ENCODE measurements at places on chromosomes 1 and 21. TPM values are rescaled to one million over a fixed set of nuclear protein-coding genes. Genes with fewer than 3 reads are reported as not detected.

Gene SLC37A1
- total RNA-seq: 11.5 TPM

Gene FAM167B
- 1.9 TPM for total RNA-seq

Gene THEM5
- total RNA-seq: not detected

Gene ATP1B1
- 7.7 TPM for total RNA-seq

Gene PKP1
- total RNA-seq: under 0.01 TPM

Gene EXO5
- total RNA-seq: 7.6 TPM

Gene TRIM58
- 0.25 TPM for total RNA-seq

Gene FNBP1L
- 37.0 TPM for total RNA-seq

Gene BRDT
- total RNA-seq: not detected

Gene WNT4
- total RNA-seq: 0.39 TPM

Gene UBL4B
- total RNA-seq: not detected

Gene CD5L
- not detected for total RNA-seq

Gene AIRE
- not detected for total RNA-seq

Gene CELA3B
- not detected for total RNA-seq

Gene LHX8
- not detected for total RNA-seq

Gene BLZF1
- 12.2 TPM for total RNA-seq

Gene SYPL2
- total RNA-seq: under 0.01 TPM

Gene FCRLB
- 0.38 TPM for total RNA-seq

Gene NHLH2
- total RNA-seq: not detected

Gene KRTAP13-2
- not detected for total RNA-seq

Gene SYT11
- total RNA-seq: 20.3 TPM

Gene UMODL1
- not detected for total RNA-seq

Gene KCND3
- total RNA-seq: 0.13 TPM

Gene MMEL1
- 3.6 TPM for total RNA-seq

Gene LRRC8B
- 2.3 TPM for total RNA-seq

Gene NMNAT2
- total RNA-seq: 0.51 TPM

Gene KRTAP7-1
- not detected for total RNA-seq

Gene HIPK1
- 27.6 TPM for total RNA-seq

Gene APCS
- not detected for total RNA-seq

Gene PRR9
- not detected for total RNA-seq

Gene PLA2G4A
- total RNA-seq: 16.2 TPM

Gene GJA8
- total RNA-seq: not detected

Gene COL18A1
- 295 TPM for total RNA-seq

Gene TFB2M
- total RNA-seq: 13.3 TPM

Gene SETD4
- 9.1 TPM for total RNA-seq

Gene AKR7A3
- 0.25 TPM for total RNA-seq

Gene GJA5
- total RNA-seq: 0.26 TPM

Gene PLA2G2D
- total RNA-seq: not detected

Gene PPP1R8
- total RNA-seq: 48.3 TPM

Gene PTGS2
- total RNA-seq: 19.5 TPM

Gene CNR2
- not detected for total RNA-seq

Gene DENND2D
- total RNA-seq: 1.4 TPM

Gene ACKR1
- total RNA-seq: not detected

Gene C1orf141
- total RNA-seq: not detected

Gene HSD3B1
- total RNA-seq: not detected

Gene ADGRB2
- total RNA-seq: 0.26 TPM

Gene TBX19
- total RNA-seq: 0.51 TPM

Gene OR2C3
- not detected for total RNA-seq

Gene SYCP1
- total RNA-seq: not detected
